ENCODE measurements at places on chromosomes 13 and 19.
A peak's percentile ranks its signal among the peaks of the same experiment; 100 is the strongest.

GRCh38 chr13:43544631-43545030, 242.1 kb downstream of the ENOX1 start:
- no peak for DNase-seq

DNA sequence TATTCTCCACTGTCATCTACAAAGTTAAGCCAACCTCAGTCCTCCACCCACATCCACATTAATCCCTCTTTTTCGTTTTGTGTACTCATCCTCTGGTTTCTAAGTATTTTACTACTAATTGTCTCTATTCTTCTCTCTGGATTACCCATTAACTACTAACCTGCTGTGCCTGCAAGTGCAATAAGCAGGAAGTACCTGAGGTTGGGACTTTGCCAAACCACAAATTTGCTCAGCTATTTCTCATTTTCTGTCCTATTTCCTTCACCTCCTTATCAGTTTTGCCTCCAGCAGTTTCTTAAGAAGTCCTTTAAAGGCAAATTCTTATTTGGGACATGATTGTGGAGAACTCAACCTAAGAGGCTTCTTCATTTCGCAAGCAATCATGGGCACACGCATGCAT, 1708.9 kb downstream of the SLITRK5 start:
- DNase-seq, result no peak

- no peak for DNase-seq
These were observed 5.7 kb downstream of the ZNF566 start for GRCh38 chr19:36483653-36484052.

GRCh38 chr13:99145461-99145860, 55.2 kb upstream of the UBAC2 start:
- DNase-seq, result no peak

- peak; percentile 96 for DNase-seq
These were observed 15.2 kb upstream of the MYO1F start for GRCh38 chr19:8592231-8593009.

GRCh38 chr19:11560404-11561051, 1.5 kb upstream of the ELOF1 start:
- DNase-seq, result no peak

GRCh38 chr13:20024702-20025101, 66.2 kb downstream of the ZMYM2 start:
- DNase-seq, result no peak

- no peak for DNase-seq
These were observed 242.8 kb downstream of the B3GLCT start for GRCh38 chr13:31442571-31442970.

GRCh38 chr19:10139952-10140351, 20.3 kb upstream of the EIF3G start:
- no peak for DNase-seq

- no peak for DNase-seq
These were observed 49.4 kb upstream of the IPO5 start for GRCh38 chr13:97904059-97904458.

DNA sequence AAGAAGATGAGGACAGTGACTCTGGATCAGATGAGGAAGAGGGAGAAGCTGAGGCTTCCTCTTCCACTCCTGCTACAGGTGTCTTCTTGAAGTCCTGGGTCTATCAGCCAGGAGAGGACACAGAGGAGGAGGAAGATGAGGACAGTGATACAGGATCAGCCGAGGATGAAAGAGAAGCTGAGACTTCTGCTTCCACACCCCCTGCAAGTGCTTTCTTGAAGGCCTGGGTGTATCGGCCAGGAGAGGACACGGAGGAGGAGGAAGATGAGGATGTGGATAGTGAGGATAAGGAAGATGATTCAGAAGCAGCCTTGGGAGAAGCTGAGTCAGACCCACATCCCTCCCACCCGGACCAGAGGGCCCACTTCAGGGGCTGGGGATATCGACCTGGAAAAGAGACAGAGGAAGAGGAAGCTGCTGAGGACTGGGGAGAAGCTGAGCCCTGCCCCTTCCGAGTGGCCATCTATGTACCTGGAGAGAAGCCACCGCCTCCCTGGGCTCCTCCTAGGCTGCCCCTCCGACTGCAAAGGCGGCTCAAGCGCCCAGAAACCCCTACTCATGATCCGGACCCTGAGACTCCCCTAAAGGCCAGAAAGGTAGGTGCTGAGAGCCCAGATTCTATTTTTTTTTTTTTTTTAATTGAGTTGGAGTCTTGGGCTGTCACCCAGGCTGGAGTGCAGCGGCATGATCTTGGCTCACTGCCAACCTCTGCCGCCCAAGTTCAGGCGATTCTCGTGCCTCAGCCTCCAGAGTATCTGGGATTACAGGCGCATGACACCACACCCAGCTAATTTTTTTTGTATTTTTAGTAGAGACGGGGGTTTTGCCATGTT, 2.3 kb downstream of the PPP1R15A start:
- DNase-seq, result peak; percentile 48

GRCh38 chr13:112238436-112238995, 137.6 kb upstream of the SPACA7 start:
- no peak for DNase-seq

All from right forelimb (tissue), 1 donor.